ENCODE measurements at places on chromosomes 7 and 10.

GRCh38 chr10:124653811-124654651 is 90.1 kb downstream of the FAM53B start:
- DNase-seq, result no peak

DNA sequence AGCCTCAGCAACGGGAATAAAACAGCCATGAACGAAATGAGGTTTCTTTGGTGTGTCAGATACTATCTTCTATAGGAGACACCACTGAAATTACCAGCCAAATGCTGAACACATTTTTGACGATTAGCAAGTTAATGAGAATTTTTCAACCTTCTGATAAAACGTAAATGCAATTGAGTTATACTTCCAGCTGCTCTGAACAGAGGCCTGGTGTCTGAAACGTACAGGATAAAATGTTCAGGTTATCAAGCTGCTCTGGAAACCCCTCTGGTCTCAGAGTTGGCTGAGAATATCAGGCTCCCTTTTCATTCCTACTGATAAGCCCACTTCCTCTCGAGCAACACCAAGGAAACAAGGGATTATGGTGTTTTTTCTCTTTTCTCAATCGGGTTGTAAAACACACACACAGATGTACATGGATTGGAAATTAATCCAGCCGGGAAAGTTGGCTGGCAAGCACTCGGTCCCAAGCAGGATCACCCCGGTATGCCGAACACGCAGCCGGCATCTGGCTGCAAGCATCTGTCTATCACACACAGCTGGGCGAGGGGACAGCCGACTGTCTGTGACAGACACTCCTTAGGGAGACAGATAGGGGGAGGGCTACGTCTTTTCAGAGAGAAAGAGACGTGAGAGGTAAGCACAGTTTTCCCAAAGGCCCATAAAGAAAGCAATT is 171.8 kb downstream of the PRKAG2 start:
- DNase-seq, result no peak

DNA sequence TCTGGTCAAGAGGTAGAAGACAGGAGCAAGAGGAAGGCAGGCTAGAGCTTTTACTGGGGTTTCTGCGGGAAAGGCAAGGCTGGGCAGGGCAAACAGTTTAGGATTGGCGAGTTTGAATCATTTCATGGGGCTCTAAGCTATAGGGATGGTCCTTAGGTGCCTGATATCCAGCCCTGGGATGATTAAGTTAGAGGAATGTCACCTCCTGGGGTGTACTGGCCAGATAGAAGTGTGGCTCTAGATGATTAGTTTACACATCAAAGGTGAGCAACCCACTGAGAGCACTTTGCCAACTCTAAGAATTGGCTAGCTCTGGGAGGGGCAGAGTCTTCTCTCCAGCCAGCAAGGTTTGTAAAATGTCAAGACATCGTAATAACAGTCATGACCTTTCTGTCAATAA is 52.4 kb downstream of the ZNF365 start:
- DNase-seq, result no peak

DNA sequence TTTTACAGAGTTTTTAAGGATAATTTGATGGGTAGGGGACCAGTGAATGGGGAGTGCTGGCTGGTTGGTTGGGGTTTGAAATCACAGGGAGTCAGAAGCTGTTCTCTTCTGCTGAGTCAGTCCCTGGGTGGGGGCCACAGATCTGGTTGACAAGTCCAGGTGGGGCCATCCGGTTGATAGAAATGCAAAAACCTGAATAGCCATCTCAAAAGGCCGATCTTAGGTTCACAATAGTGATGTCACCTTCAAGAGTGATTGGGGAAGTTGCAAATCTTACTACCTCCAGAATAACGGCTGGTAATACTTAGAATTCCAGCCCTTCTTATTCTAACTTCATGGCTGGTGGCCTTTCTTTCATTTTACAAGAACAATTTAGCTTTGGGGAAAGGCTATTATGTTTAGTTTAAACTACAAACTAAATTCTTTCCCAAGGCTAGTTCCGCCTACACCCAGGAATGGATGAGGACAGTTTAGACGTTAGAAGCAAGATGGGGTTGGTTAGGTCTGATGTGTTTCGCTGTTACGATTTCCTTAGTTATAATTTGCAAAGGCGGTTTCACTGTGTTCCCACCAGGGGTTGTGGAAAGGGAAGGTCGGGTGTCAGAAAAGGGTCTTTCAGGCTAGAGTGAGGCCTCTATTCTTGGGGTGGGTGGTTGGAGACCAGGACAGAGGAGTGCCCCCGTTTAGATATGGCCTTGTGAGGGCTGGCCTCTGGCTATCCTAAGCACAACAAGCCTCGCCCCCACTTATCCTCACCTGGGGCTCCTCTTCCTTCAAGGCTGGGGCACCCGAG is 27.4 kb downstream of the IFT22 start:
- no peak for DNase-seq

DNA sequence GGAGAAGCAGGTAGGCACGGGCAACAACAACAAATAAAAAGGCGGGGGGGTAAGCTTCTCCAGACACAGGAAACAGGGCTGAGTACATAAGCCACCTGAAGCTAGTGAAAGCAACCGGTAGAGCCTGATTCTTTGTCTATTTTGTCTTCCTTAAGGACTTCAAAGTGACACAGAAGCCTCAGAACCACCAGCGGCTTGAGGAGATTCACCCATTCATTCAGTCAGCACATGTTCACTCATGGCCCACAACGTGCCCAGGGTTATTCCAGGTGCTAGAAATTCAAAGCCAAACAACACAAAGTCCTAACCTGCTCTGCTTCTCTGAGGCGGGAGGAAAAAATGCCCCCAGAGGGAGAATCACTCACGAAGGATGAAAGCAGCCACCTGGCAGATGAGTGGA is 69.3 kb upstream of the C7orf33 start:
- no peak for DNase-seq

- no peak for DNase-seq
Observed at GRCh38 chr10:112189465-112189864, 5.9 kb upstream of the GPAM start.

DNA sequence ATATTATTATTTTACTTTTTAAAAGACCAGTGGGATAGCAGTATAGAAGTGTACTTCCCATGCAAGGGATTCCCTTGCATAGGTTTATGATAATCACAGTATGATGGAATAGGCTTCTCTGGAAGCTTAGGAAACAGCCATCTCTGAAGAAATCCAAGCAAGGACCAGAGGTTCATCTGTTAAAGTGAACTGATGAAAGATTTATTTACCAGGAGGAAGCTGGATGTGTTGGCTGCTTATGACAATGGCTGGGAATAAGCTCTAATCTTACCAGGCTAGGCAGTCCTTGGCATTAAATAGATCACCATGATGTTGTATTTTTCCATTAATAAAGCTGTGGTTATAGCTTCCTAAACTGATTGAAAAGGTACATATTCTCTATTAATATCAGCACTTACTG is 32.0 kb downstream of the FRA10AC1 start:
- DNase-seq, result no peak

DNA sequence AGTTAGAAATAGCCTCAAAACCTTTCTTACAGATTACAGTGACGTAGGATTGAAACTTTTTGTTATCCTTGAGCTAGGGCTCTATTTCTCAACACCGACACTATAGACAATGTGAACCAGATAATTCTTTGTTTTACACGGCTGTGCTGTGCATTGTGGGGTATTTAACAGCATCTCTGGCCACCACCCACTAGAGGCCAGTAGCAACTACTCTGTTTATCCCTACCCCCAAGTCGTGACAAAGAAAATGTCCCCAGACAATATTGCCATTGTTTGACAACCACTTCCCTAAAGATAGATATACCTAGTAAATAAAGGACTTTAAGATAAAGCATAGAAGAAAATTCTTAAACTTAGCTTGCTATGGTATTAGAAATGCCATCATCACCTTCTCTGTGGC is 359.6 kb downstream of the ARL4A start:
- DNase-seq, result no peak

All from lung (tissue), 17 donors.